H4 (cell line): ENCODE measurements at places on chromosomes 7 and 10. TPM values are rescaled to one million over a fixed set of nuclear protein-coding genes. Genes with fewer than 3 reads are reported as not detected.

CFAP69 gene
- 1.3 and 1.8 TPM in 2 replicates for total RNA-seq

C10orf67 gene
- total RNA-seq, result not detected in 2 replicates

KLHDC10 gene
- total RNA-seq, result 13.5 and 15.5 TPM in 2 replicates

SH2D4B gene
- total RNA-seq, result not detected in 2 replicates

SLC26A4 gene
- total RNA-seq, result 0.06 and 0.19 TPM in 2 replicates

C7orf57 gene
- total RNA-seq, result 0.06 and 0.08 TPM in 2 replicates

CRYGN gene
- not detected in 2 replicates for total RNA-seq

MRLN gene
- total RNA-seq, result not detected in 2 replicates

C7orf33 gene
- total RNA-seq, result not detected in 2 replicates

COBL gene
- total RNA-seq, result 0.21 and 0.81 TPM in 2 replicates

THSD7A gene
- 0.27 and 0.41 TPM in 2 replicates for total RNA-seq

SAMD9L gene
- total RNA-seq, result 19.3 and 21.2 TPM in 2 replicates

CPVL gene
- total RNA-seq, result 106 and 113 TPM in 2 replicates

TMEM273 gene
- total RNA-seq, result 0.48 and 5.2 TPM in 2 replicates

FRMPD2 gene
- total RNA-seq, result 0.02 TPM in 1 of 2 replicates, not detected in the other

CYP2E1 gene
- total RNA-seq, result 0.43 and 0.50 TPM in 2 replicates

PPP1R17 gene
- total RNA-seq, result not detected in 2 replicates

ITIH5 gene
- 0.10 and 0.29 TPM in 2 replicates for total RNA-seq

MBL2 gene
- not detected in 2 replicates for total RNA-seq

BPGM gene
- 16.8 and 25.4 TPM in 2 replicates for total RNA-seq

CAV2 gene
- 59.4 and 67.2 TPM in 2 replicates for total RNA-seq

CHAT gene
- total RNA-seq, result not detected in 2 replicates

DYDC2 gene
- 0.08 and 0.47 TPM in 2 replicates for total RNA-seq

AVL9 gene
- total RNA-seq, result 41.3 and 42.8 TPM in 2 replicates

AP4M1 gene
- 20.0 and 29.6 TPM in 2 replicates for total RNA-seq
